ENCODE measurements at places on chromosomes 7 and 10.

GRCh38 chr10:14371581-14371980 is 40.9 kb upstream of the FRMD4A start:
- no peak for DNase-seq

DNA sequence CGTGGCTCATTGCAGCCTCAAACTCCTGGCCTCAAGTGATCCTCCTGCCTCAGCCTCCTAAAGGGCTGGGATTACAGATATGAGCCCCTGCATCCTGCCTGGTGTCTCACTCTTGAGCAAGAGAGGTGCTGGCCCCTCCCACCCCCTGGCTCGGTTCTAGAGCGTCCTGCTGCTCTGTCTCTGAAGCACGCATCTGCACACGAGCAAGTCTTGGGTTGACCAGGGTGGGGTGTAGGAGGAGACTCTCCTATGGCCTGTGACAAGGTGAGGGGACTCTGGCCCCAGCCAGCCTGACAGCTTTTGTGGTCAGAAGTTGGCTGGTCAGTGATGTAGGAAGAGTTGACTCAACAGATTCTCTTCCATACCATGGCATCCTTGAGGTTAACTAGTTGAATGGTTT is 110.7 kb upstream of the CARD11 start:
- DNase-seq = no peak

- no peak for DNase-seq
These were observed 8.3 kb downstream of the ANKRD7 start for GRCh38 chr7:118232837-118233236.

GRCh38 chr10:47323636-47324296 is 1.5 kb downstream of the GDF2 start:
- DNase-seq = no peak

GRCh38 chr7:138880881-138881578 is 83.0 kb upstream of the ATP6V0A4 start:
- no peak for DNase-seq

Data from OCI-LY7 (cell line).